ENCODE measurements at places on chromosomes 6 and 20.

- DNase-seq, result no peak
Observed at GRCh38 chr6:22497276-22497675, 72.1 kb upstream of the HDGFL1 start.

DNA sequence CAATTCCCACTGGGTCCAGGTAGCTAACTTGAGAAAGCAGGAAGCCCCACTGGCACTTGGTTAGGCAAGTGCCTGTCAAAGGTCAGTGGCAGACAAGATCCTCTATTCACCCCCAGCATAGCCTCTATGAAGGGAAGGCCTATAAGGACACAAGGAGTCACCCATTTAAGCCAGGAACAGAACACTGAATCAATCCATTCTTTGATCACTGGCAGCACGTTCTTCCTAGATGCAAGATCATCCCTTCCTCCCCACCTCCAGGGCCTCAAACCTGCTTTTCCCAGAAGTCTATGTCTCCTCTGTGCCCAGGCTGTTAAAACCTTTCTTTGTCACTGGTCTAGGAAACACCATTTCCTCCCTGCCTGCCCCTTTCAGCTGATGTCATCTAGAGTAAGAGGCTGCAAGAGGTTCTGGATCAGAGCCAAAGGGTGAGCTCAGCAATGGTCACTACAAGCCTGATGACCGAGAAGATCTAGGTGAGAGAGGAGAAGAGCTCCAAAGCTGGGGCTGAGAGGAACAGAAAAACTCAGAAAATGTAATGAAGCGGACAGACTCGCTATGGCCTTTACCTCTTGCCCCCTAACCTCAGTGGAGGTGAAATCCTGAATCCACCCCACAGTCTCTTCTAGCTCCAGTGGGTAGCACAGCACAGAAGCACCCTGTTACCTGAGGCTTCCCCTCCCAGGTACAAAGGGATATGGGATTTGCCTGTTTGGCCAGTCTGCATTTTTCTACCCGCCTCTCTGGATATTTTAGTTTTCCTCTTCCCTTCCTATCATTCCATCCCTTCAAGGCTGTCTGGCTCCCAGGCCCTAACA, 1.8 kb downstream of the GTPBP2 start:
- DNase-seq, result no peak

DNA sequence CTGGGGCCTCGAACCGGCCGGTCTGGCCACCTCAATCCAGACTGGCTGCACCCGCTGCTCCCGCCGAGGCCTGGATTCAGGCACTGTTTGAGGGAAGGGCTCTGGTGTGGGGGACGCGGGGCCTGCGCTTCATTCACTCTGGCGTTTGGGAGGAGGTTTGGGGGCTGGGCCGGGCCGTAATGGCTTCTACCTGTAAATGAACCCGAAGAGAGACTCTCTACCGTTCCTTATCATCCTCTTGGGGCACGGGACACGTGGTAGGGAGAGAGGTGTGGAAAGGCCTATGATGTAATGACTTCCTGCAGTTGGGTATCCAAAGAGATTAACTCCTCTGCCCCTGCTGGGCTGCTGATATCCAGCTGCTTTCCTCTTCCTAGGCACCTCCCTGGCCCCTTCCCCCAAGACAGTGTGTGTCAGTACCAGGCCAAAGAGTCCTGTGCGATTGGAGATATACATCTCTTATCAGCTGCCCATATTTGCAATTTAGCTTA, 1.8 kb downstream of the FOXO3 start:
- peak; percentile 97 for DNase-seq

DNA sequence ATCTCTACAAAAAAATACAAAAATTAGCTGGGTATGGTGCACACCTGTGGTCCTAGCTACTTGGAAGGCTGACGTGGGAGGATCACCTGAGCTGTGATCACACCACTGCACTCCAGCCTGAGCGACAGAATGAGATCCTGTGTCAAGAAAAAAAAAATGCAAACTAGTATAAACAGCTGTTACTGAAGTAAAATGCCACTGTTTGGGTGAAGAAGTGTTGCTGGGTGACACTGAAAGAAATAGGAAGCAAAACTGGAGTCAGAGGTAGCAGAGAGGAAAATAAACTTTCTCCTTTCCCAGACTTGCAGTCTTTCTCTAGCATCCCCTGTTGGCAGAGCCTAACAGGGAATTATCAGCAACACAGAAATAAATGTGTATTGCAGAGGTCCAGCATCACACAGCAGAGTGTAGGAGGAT, 241.2 kb upstream of the PREP start:
- no peak for DNase-seq

DNA sequence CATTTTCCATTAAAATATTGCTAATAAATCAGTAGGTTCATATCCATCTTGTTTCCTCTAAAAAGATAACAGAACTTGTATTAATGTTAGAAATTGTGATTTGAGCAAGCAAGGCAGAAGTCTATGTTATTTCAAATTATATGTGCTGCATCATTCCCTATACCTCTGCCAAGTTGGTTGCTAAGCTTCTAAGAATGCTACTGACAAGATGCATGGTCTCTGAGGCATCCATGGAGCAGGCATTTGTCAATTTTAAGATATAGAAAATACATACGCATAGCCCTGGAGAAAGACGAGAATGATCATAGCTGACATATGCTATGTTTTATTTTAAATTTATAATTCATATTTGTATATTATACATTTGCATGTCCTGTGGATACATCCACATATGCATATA, 168.3 kb upstream of the THEMIS start:
- no peak for DNase-seq
